ENCODE measurements at places on chromosomes 13 and 19.

- no peak for DNase-seq
Observed at GRCh38 chr19:41264581-41265394, 616 bp downstream of the HNRNPUL1 start.

DNA sequence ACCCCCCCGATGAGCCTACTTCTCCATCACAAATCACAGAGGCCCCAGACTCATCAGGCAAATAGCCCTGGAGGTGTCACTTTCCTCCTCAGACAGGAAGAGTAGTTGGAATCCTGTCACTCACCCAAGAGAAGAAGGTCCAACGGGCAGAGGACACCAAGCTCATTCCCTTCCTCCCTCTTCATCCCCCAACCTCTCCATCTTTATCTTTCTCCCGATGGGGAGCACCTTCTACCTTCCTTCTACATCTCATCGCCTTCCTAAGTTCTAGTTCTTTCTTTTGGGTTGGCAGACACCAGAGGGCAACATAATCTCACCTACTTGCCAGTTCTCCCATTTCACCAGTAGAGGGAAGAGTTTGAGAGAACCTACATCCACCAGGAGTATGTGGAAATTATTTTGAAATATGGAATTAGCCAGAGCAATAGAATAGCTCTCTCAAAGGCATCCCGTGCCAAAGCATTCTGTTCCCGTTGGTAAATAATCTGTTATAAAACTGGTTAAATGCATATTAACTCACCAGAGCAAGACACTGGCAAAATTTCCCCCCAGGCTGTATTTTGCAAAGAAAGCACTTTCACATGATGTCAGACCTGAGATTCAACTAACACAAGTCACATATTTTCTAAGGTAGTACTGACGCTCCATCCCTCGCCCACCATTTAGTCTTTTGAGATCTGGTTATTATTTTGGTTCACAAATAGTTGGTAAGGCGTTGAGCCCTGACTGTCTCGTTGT lies 55.0 kb downstream of the ZIC5 start:
- peak; percentile 76 for DNase-seq

DNA sequence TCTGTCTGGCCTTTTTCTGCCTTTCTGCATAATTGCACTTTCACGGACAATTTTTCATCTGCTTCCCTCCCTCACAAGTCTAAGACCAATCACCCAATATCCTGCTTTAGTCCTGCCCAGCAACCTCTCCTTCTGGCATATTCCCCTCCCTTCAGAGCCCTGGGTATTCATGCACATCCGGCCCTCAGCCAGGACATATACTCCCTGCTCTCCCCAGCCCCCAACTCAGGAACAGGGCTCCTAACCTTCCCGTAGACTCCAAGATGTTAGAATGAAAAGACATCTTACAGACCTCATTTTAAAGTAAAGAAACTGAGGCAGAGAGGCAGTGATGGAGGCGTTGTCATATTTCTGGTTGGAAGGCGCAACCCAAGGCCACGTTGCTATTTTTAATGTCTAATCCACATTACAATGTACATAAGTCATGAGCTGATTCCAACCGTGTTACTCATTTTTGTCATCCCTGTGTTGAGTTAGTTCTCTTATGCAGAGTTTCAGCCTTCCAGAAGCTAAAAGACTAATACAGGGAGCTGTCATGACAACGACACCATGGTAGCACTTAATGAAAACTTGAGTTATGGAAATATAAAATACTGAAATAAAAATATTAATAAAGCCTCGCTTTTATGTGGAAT lies 209.2 kb downstream of the TSHZ3 start:
- DNase-seq = no peak

GRCh38 chr19:1401138-1401888 lies at the start of gene GAMT:
TSS of gene GAMT (minus strand) at chr19:1401542. CDS start at chr19:1401476, 66 bp downstream.
- no peak for DNase-seq

DNA sequence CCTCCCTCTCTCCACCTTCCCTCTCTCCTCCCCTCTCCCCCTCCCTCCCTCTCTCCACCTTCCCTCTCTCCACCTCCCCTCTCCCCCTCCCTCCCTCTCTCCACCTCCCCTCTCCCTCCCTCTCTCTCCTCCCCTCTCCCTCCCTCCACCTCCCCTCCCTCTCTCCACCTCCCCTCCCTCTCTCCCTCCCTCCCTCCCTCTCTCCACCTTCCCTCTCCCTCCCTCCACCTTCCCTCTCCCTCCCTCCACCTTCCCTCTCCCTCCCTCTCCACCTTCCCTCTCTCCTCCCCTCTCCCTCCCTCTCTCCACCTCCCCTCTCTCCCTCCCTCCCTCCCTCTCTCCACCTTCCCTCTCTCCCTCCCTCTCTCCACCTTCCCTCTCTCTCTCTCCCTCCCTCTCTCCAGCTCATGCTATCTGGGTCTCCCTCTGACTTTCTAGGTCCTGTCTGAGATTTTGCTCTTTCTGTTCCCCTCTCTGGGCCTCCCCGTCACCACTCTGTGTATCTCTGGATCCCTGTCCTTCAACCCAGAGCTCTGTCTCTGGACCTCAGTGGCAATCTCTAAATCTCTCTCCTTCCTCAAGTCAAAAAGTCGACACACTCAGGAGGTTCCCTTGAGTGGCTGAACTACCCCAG lies 3.5 kb upstream of the CNOT3 start:
- DNase-seq = no peak

DNA sequence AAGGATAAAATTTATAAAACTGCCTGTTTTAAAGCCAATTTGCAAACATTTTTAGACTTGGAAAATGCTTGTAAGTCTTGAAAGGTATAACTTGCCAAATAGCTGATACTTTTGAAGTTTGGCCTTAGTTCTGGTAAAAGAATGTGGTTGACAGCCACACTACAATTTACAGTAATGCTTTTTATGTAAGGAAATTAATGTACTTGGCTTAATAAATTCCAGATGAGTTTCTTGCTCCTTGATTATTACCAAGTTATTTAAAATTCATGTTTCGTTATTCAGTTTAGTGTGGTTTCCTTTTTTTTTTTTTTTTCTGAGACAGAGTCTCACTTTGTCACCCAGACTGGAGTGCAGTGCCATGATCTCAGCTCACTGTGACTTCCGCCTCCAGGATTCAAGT lies 14.9 kb downstream of the LMO7 start:
- DNase-seq = no peak

DNA sequence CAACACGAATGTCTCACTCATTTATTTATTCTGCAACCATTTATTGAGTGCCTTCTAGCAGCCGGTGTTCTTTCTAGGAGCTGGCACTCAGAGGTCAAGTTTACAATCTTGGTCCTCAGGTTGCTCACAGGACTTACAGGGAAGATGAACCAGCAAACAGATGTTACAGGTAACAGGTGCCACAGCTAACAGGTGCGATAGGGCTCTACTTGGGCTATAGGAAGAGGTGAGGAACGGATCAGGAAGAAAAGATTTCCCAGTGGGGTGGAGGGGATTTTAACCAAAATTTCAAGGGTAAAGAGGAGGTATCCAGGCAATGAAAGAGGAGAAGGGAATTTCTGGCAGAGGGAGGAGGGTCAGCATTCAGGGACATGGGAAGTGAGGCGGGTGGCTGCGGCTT lies 87.3 kb upstream of the FARP1 start:
- no peak for DNase-seq

GRCh38 chr13:93226623-93227279 lies at the start of gene GPC6:
TSS of gene GPC6 (plus strand) at chr13:93226807.
- DNase-seq = peak; percentile 52

GRCh38 chr19:51644636-51645271 lies 1.9 kb downstream of the SIGLEC14 start:
- DNase-seq = peak; percentile 51

- DNase-seq = no peak
Observed at GRCh38 chr19:48991011-48991609, 2.0 kb downstream of the GYS1 start.

GRCh38 chr13:28357247-28357825 lies 137.6 kb downstream of the FLT1 start:
- DNase-seq = no peak

DNA sequence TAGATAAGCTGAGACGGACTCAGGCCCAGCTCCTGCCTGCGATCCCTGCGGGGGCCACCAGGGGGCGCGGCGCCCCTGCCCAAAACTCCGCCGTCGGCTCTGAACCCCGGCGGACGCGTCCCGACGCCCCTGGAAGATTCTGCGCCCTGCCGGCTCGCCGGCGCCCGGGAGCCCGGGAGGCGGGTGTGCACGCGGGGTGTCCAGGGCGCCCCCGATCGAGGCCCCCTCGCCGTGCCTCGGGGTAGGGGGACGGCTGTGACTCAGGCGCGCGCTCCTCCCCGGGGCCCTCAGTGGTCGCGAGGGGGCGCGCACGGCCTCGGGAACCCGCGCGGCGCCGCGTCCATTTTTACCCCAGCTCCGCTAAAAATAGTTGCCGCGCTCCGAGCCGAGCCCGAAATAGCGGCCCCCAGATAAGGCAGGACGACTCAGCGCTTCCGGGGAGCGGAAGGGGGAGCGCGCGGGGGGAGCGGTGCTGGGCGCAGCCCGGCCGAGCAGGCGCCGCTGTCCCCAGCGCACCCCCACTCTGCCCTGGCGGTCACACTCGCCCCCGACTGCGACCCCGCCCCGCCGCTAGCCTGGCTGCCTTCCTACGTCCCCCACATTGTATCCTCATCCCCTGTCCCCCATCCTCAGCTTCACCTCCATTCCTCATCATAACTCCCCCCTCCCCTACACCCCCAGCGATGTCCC lies 16.0 kb upstream of the ERCC1 start:
- no peak for DNase-seq

GRCh38 chr19:2514981-2515518 lies 39.1 kb downstream of the GADD45B start:
- no peak for DNase-seq

DNA sequence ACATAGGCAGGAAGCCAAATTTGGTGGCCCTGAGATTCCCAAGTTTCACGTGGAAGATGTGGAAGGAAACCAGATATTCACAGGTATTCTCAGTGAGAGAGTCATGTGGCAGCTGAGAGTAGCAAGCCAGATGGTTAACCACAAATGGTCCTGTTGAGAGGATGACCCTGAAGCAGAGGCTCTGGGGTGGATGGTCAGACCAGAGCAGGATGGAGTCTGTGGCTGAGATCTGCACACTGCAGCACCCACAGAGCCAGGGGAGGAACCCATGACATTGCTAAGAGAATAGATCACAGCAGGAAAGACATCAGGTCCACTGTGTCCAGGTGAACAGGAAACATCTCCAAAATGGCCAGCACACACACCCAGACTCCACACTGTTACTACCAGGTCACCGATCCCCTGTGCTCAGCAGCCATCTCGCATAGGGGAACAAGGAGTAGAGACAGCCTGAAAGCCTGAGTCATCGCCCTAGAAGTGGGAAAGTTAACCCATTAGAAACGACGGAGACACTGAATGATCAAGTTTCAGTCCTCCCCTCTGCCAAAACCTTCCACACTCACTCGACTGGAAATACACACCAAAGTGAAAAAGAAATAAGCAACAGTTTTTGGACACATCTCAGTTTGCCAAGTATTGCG lies 160.0 kb downstream of the RBM26 start:
- no peak for DNase-seq

DNA sequence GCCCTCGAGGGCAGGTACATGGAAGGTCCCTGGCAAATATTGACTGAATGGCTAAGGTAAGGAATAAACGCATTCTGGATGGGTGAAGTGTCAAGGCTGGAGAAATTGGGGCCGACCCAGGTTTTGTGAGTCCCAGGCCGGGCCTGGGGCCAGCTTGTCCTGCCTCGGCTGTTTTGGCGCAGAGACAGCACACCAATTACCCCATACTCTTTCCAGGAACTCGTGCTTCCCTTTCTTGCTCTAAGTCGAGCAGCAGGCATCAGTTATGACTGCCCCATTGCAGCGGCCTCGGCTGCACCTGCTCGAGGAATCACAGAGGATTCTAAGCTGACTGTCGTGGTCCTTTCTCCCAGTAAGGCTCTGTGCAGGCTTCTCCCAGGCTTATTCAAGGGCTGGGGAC lies 67.1 kb downstream of the ZNF536 start:
- DNase-seq = no peak

DNA sequence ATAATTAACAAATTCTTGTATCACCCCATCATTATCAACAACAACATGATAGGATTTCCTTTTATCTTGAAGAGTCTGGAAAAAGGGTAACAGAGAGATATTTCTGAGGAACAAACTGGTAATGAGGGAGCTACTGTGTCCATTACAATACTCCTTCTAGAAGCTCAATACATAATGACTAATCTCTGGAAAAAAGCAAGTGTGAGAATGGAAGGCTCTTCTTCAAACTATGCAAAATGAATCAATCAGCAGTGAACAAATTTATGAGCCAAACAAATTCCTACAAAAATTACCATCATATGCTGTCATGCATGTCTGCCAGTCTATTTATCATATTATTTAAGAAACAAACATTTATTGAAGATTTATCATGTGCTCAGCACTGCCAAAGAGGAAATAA lies 30.0 kb upstream of the USPL1 start:
- DNase-seq = no peak

DNA sequence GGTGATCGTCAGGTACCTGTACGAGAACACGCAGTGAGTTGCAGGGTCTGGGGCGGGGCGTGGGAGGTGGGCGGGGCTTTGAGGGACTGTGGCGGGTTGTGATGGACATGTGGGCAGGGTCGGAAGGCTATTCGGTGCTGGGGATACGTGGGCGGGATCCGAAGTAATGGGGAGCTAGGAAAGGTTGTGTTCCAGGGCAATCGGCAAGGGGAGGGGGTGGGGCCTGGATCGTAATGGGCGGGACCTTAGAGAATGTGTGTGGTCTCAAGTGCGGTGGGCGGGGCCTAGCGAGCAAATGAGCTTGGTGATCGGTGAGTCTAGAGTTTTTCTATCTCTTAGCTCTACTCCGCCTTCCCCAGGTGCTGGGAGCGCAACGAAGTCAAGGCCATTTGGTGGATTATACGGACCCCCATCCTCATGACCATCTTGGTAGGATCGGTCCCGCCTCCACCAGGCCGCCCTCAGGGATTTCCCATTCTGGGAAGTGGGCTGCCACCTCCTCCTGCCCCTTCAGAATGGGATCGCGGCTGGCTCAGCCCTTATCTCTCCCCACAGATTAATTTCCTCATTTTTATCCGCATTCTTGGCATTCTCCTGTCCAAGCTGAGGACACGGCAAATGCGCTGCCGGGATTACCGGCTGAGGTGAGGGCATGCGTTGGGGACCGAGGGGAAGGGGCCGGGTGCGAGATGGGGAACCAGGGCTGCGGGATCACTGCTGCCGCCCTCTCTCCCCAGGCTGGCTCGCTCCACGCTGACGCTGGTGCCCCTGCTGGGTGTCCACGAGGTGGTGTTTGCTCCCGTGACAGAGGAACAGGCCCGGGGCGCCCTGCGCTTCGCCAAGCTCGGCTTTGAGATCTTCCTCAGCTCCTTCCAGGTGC lies 9.6 kb downstream of the GIPR start:
- DNase-seq = peak; percentile 73

- DNase-seq = no peak
Observed at GRCh38 chr13:58666331-58666730, 1034.8 kb downstream of the PCDH17 start.

DNA sequence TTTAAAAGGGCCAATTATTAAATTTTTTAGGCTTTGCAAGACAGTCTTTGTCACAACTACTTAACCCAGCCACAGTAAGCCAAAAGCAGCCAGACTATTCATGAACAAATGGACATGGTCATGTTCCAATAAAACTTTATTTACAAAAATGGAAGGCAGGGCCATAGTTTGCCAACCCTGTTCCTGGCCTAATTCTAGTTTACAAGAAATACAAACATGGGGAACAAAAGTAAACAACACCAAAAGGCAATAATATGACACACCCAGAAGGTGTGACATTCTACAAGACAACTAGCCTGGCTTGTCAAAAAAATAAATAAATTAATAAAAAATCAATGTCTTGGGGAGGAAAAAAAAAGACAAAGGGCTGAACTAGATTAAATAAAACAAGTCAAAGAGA lies 24.8 kb upstream of the CCNP start:
- no peak for DNase-seq
